ENCODE measurements at places on chromosomes 1 and 21. TPM values are rescaled to one million over a fixed set of nuclear protein-coding genes. Genes with fewer than 3 reads are reported as not detected.

S100A8 gene
- not detected for total RNA-seq

GALNT2 gene
- 147 TPM for total RNA-seq

WDR64 gene
- total RNA-seq: not detected

ARMH1 gene
- total RNA-seq: 0.67 TPM

OR10J1 gene
- total RNA-seq: not detected

NOS1AP gene
- 0.18 TPM for total RNA-seq

KDF1 gene
- total RNA-seq: 0.21 TPM

RHD gene
- total RNA-seq: not detected

MPL gene
- 0.22 TPM for total RNA-seq

MOB3C gene
- total RNA-seq: 4.4 TPM

SLC44A3 gene
- total RNA-seq: 1.6 TPM

S100A9 gene
- total RNA-seq: 0.46 TPM

UBL4B gene
- not detected for total RNA-seq

UTS2 gene
- not detected for total RNA-seq

OR2G6 gene
- not detected for total RNA-seq

SRSF11 gene
- total RNA-seq: 74.0 TPM

VSIG8 gene
- 0.08 TPM for total RNA-seq

SYNJ1 gene
- total RNA-seq: 2.2 TPM

LCE3D gene
- 3.4 TPM for total RNA-seq

OLIG1 gene
- not detected for total RNA-seq

UBASH3A gene
- total RNA-seq: 0.13 TPM

OVAAL gene
- total RNA-seq: 0.10 TPM

FAM72B gene
- total RNA-seq: 6.6 TPM

OR2T35 gene
- not detected for total RNA-seq

KIF17 gene
- 2.4 TPM for total RNA-seq

CCDC30 gene
- 0.76 TPM for total RNA-seq

SH2D5 gene
- total RNA-seq: 16.5 TPM

SEC16B gene
- 0.68 TPM for total RNA-seq

REN gene
- total RNA-seq: not detected

Data from A549 treated with Hydrocortisone at 1 μM for 4 hours (cell line).